ENCODE measurements at places on chromosomes 2 and 18. TPM values are rescaled to one million over a fixed set of nuclear protein-coding genes. Genes with fewer than 3 reads are reported as not detected.

The STPG4 gene
- total RNA-seq, result not detected

The TMEM17 gene
- total RNA-seq, result 1.3 TPM

The UPP2 gene
- total RNA-seq, result not detected

The NAT8 gene
- not detected for total RNA-seq

The MBD5 gene
- total RNA-seq, result 26.3 TPM

The ANKMY1 gene
- total RNA-seq, result 24.5 TPM

Data from epithelial cell of alveolus of lung (primary cell).